Skeletal muscle tissue (tissue), 5 donors: ENCODE measurements at places on chromosomes 5 and 9. TPM values are rescaled to one million over a fixed set of nuclear protein-coding genes. Genes with fewer than 3 reads are reported as not detected.

WNT8A gene
- not detected for total RNA-seq

PCDHGA4 gene
- total RNA-seq: 1.0 TPM

COL5A1 gene
- 258 TPM for total RNA-seq

IFNB1 gene
- total RNA-seq: not detected

RAB3C gene
- total RNA-seq: 0.52 TPM

GMCL2 gene
- total RNA-seq: not detected

SLC35A4 gene
- 7.3 TPM for total RNA-seq

DAB2IP gene
- 12.5 TPM for total RNA-seq
